NCI-H1436 (cell line): ENCODE measurements at places on chromosomes 3 and 15.

DNA sequence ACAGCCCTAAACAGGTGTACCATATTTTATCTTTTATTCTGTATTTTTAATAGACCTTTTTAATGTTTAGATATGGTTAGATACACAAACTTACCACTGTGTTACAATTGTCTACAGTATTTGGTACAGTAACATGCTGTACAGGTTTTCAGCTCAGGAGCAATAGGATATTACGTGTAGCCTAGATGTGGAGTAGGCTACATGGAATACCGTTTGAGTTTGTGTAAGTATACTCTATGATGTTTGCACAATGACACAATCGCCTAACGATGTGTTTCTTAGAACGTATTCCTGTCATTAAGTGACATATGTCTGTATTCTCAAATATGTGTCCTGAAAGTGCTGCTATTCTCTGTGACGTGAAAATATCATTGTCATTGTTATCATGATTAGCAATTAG lies 62.6 kb downstream of the MFSD1 start:
- DNase-seq, result no peak

GRCh38 chr3:10557781-10558373 lies 52.5 kb upstream of the ATP2B2 start:
- no peak for DNase-seq

DNA sequence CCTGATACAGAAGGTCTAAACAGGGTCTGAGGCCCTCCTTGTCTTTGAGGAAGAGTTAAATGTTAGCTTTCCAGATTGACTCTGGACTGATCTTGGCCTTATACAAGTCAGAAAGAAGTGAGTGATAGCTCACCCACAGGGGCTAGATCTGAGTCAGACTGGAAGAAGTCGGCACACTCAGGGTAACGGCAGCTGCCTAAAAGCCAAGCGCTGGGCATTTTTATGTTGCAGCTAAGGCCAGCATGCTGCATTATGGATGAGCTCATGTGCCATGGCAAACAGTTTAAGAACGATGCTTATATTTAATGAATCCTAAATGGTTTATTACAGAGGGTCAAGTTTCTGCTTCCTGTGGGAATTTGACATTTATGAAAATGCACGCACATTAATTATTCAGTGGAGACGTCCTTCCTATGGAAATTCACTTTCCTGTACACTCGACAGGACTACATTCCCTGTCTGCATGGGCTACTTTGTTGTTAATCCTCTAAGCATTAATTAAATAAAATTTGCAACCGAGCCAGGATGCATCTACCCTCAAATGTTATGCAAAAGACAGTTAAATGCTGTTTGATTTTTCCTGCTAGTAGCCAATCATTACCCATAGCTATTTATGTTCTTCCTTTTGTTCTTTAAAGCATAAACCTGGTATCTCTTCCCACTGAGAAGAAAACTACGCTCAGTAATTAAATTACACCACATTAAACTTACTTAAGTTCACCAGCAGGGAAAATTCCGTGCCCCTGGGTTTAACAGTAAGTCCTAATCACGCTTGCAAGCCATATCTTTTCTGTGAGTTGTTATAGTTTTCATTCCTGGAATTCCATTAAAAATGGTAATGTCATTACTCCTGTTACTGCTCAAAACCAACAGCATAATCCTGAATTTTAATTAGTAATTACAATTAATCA lies 762.7 kb upstream of the CFAP20DC start:
- no peak for DNase-seq

GRCh38 chr3:160163229-160163878 lies 61.9 kb upstream of the C3orf80 start:
- peak; percentile 4 for DNase-seq

DNA sequence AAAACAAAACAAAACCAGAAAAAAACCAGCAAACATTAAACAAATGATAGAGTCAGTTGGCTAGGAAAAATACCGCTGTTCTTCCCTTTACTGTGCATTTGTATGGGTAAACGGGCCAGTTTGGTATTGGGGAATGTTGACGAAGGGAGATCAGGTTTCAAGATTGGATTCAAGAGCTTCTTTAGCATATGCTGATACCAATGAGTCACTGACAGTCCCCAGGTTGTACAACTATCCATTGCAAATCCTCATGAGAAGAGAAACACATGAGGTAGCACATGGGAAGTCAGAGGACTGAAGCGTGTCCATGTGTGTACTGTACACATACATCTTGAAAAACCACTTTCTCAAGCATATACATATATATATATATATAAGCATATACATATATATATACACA lies 25.6 kb downstream of the TIGIT start:
- peak; percentile 38 for DNase-seq

DNA sequence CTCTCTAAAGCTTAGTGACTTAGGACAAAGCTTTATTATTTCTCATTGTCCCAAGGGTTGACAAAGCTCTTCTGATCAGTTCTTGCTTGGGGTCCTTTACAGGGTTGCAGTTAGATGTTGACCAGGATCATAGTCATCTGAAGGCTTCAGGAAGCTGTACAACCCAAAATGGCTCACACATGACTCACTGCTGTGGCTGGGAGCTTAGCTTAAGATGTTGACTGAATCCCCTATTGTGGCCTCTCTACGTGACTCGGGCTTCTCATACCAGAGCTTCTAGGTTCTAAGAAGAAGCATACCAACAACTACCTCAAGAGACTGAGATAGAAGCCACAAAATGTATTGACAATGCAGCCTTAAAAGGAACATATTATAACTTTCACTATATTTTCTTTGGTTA lies 569.6 kb upstream of the ROBO2 start:
- DNase-seq, result no peak

GRCh38 chr3:121493431-121493830 lies 52.4 kb downstream of the POLQ start:
- DNase-seq, result no peak

DNA sequence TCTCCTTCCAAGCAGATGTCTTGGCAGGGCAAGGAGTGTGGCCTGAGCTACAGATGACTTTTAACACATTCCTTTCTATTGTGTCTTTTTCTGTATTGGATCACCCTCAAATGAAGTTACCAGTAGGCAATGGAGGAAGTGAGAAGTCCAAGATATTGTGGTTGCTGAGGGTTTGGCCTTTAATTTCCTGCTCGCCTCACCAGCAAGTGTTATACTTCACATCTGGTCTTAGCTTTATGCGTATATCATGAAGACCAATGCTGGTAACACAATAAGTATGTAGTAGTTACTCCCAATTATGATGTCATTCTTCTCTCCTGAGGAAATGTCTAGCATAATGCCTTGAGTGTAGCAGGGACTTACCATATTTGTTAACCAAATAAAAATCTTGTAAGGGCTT lies 179.9 kb downstream of the ZIC1 start:
- peak; percentile 16 for DNase-seq

DNA sequence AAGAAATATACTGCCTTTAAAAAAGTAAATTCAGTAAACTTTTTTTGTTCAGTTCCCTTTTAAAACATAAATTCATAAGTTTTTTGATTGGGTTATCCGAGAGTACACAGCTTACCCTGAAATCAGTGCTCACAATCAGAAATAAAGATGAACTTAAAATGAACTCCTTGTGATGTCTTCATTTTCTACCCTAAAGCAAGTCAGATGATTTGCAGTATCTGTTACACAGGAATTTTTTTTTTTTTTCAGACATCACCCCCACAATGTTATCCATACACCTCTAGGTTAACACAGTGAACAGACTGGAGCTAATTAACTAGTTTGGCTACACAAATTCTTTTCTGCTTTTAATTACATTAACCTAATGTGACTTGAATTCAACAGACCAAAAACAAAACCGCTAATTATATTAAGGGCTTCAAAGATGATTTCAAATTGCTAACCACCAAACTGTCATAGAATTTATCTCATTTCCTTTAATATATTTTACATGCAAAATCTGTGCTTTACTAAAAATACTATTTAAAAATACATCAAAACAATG lies 1042.0 kb downstream of the ROBO1 start:
- DNase-seq, result no peak

GRCh38 chr3:173591401-173591800 lies 193.9 kb downstream of the NLGN1 start:
- no peak for DNase-seq

DNA sequence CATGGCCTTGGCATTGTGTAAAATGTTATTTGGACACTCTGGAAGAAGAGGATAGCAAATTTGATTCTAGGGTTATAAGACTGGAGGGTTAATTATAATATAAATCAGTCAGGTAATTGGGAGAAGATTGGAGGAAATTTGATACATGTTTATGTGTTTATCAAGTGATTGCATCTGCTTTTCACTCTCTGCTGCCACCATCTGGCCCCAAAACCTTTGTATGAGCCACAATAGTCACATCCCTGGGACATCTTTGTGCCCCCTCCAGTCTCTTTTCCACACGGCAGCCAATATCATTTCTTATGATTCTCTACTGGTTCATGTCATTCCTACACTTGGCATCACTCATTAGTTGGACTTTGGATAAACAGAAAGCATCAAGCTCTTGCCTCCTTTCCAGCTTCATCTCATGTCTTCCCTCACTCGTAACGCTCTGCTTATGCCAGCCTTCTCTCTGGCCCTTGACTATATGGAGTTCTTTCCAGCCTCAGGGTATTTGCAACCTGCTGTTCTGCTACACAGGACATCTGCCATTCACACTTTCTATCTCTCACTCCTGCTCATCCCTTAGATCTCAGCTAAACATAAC lies 602.3 kb upstream of the SUCLG2 start:
- no peak for DNase-seq

GRCh38 chr15:38536201-38536676 lies 28.4 kb downstream of the RASGRP1 start:
- no peak for DNase-seq

DNA sequence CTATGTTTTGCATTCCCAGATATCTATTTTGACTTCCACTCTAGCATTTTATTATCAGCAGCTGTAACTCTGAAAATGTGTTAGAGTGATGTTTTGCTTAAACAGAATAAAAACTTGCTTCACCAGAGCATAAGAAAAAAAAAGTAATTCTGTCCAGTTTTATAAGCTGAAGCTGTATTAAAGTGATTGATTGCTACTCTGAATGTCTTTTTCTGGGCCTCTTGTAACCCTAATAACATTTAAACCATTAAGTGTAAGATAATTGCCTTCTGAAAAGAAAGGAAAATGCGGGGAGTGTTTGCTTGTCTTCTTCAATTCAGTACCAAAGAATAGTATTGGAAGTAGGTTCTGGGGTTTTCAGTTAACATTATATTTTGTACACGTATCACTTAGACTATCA lies 57.9 kb upstream of the UBE2E1 start:
- no peak for DNase-seq

DNA sequence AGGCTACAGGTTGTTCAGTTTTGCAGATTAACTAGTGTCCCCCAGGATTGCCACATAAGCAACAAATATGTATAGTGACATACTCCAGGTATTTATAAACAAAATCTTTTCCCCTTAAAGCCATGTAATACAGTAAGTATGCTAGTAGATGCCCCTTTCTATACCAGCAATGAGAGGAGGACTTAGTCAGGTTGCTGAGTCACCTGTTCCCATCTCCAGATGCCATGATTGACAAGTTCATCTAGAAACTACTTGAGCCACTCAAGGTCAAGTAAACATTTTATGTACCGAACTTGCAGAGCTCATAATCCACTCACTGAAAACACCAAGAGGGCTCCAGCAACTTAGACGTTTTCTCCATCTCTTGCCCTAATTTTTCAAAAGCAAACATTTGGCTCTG lies 18.2 kb downstream of the SLC9A9 start:
- DNase-seq, result no peak

GRCh38 chr15:89978914-89979313 lies 22.2 kb upstream of the ZNF710 start:
- DNase-seq, result no peak

- no peak for DNase-seq
Measured at GRCh38 chr3:160280836-160281235, 55.6 kb downstream of the C3orf80 start.

DNA sequence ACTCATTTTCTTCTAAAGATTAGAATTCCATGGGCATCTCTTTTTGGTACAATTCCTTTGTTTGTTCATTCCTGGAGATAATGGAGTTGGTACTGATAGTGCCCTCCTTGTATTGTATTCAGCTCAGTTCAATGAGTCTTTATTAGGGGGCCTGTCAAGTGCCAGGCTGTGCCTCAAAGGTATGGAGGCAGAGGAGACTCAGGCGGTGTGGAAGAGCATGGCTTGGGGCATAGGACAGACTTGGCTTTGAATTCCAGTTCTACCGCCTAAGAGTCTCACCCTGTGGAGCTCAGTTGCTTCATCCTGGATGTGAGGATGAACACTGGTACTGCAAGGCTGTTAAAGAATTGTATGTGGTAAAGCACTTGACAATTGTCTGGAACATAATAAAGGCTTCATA lies 196.6 kb upstream of the IL12A start:
- DNase-seq, result no peak

DNA sequence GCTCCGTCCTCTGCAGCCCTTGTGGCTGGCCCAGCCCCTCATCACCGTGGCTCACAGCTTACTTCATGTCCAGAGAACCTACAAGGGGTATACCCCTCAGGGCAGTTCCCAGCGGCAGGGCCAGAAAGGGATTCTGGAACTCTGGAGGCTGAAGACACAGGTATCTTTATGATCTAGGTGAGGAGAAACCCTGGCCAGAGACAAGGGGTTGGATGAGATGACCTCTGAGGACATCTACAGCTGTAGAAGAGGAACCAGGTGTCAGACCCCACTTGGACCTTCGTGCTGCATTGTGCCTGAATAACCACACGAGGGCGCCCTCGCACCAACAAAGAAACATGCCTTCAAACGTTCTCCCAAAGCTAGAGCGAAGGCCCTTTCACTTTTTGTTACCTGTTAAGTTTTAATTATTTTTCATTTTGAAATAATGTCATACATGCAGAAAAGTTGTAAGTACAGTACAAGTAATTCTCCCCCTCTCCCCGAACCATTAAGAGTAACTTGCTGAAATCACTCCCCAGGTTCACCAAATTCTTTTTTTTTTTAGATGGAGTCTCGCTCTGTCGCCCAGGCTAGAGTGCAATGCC lies 118.7 kb upstream of the SMAD3 start:
- DNase-seq, result peak; percentile 28

DNA sequence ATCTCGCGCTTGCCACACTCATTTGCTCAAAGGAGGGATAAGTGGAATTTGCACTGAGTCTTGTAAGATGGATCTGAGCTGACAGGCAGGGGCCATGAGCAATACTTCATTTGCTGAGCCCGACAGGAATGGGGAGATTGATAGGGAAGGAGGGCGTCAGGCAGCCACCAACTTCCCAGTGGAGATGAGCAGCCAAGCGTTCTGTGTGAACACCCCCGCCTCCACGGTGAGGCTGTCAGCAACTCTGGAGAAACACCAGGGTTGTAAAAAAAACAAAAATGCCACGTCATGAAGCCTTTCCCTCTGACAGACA lies 36.8 kb downstream of the TLE3 start:
- DNase-seq, result no peak
